ENCODE measurements at places on chromosomes 7 and 10.

DNA sequence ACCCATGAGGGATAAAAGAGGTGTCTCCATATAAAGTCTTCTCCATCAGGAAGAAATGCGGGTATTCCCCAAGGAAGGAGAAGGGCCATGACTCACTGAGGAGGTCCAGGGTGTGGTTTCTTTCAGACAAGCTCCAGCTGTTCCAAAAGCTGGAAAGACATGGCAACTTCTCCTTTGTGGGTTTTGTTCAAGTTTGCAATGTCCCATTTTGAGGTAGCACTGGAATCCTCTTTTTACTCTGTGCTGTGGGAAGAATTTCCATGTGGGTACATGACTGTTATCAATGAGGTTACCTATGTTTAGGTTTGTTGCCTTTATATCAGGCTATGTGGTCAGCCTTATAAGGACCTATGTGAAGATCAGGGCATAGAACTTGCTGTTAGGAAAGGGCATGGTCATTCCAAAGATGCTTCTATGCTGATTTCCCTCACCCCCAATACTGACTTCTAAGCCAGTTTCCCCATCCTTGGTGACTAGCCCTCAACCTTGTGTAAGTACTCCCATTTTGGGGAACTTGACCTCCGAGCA, 697.5 kb downstream of the INHBA start:
- DNase-seq: no peak

- no peak for DNase-seq
Measured at GRCh38 chr10:34449836-34450235, 365.3 kb downstream of the PARD3 start.

GRCh38 chr7:20330928-20331909, 519 bp downstream of the ITGB8 start:
- DNase-seq: peak; percentile 21

DNA sequence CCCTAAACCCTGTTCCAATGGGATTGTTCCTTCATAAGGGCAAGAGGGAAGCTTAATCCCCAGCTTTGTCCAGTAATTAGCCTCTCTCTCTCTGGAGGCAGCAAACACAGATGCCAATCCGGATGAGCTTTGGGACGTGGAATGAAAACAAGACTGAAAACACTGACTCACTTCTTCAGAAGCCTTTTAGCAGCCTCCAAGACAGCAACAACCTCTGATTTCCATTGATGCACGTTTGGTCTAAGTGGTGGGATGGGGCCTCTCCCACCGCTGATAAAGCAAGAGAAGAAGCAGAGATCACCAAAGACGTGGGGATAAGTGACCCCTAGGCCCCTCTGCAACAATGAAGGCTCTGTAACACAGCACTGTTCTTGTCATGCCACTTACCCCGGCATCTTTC, 5.8 kb upstream of the GFRA1 start:
- no peak for DNase-seq

- no peak for DNase-seq
Measured at GRCh38 chr7:73668103-73668885, 663 bp downstream of the VPS37D start.

- DNase-seq: no peak
Measured at GRCh38 chr7:113159746-113160339, 41.5 kb upstream of the SMIM30 start.

DNA sequence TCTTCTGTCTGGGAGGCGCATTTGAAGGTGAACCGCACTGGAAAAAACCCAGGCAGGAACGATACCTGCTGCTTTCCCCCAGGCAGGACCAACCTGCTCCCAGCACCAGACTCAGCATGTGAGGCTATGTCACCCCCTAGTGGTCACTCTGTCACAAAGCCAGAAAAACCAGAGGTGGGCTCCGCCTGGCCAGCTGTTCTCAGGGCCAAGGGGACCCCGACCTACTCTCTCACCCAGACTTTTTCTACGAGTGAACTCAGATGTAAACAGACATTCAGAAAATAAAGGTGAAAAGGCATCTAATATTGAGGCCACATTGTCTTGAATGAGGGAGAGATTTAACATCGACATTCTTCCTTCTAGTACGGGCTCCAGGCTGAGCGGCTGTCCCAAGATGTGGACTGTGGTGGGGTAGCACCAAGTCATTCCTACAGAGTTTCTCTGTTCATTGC, 117.3 kb downstream of the PRKAG2 start:
- peak; percentile 59 for DNase-seq

GRCh38 chr7:157086508-157087187, 52.1 kb upstream of the UBE3C start:
- no peak for DNase-seq
